ENCODE measurements at places on chromosomes 5 and 9.

- no peak for DNase-seq
Measured at GRCh38 chr5:126591549-126591948, 3.5 kb downstream of the ALDH7A1 start.

DNA sequence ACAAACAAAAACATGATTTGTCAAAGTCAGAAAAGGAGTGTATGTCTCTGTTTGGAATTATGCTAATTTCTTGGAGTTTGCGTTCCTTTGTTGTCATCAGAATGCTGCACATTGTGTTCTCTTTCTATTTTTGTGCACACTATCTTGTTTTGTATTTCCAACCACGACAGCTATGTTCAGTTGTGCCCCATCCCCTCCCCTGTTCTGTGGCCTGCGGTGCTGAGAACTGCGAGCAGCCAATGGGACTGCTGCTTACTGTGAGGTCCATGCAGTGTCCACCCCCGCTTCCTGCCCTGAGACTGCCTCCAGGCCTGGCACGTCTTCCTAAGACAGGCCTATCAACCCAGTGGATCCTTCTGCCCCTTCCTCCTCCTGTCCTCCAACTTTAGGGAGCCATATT lies 76.8 kb downstream of the PALM2AKAP2 start:
- no peak for DNase-seq

DNA sequence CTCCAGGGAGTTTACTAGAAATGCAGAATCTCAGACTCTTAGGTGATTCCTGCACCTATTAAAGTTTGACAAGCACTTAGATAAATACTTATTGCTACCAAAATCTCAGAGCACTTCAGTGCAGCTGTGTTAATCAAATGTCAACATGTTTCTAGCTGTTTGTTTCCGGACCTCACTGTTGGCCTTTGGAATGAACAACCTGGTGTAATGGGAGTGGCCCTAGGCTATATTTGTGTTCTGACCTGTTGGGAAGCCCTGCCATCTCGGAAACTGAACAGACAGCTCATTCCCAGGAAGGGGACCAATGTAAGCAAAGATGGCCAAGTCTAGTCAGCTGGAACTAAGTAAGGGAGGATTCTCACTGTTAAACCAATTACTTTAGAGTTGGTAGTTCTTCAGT lies 145.0 kb upstream of the SLC28A3 start:
- no peak for DNase-seq

DNA sequence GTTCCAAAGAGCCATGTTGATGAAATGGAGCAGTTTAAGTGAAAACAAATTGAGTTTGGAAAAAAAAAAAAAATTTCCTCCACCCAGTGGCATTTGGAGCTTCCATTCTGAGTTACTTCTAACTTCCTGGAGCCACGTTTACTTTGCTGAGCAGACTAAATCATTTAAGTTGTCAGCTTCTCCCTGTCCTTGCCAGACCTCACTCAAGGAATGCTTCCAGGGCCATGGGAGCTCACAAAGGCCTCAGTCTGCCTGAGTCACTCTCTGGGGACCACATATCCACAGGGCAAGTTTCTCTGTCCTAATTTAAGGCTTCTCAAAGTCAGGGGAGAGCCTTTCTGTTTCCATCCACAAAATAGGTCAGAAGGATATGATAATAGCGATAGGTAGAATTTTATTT lies 210.3 kb upstream of the TNC start:
- peak; percentile 1 for DNase-seq

- DNase-seq = no peak
Measured at GRCh38 chr5:25701936-25702335, 1057.2 kb upstream of the CDH10 start.
